ENCODE measurements at places on chromosomes 5 and 9.

GRCh38 chr9:106286249-106286648 is 576.7 kb upstream of the ZNF462 start:
- DNase-seq: no peak

GRCh38 chr5:2255915-2256690 is 373.4 kb upstream of the IRX4 start:
- no peak for DNase-seq

GRCh38 chr9:133303266-133304157 is 28.5 kb upstream of the ABO start:
- no peak for DNase-seq

DNA sequence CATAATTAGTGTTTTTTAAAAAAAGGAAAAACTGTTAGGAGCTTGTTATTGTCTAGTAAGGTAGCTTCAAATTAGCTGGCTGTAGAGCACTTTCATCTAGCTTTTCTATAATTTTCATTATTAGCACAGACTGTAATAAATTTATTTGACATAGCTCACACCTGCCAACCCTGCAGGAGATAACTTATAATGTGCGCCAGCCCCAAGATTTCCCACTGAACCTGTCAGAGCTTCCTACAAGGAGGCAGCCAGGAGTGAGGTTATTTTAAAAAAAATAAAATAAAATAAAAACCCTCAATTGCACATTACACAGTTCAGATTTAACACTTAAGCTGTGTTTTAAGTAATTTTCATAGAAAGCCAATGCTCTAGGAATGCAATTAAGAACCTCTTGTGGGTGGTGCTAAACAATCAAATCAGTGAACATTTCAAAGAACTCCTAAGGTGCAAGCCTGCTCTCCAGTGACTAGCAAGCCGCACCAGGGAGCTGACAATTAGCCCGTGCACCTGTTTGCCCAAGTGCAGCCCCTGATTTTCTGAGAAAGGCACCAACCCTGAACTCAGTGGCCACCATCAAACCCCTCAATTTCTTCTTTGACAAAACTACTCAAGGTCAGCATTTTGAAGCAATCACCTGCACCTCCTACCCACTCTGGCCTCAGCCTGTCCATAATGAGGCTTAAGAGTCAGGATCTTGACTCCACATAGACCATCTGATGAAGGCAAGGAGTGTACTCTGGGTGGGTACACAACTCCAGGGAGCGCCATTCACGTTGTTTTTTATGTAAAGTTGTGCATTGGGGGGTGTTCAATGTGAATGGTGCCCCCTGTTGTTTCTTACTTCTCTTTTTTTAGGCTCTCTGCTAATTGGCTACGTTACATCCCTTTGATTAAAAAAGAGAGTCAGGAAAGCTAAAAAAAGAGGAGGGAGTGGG is 385.3 kb upstream of the WWC1 start:
- no peak for DNase-seq

- DNase-seq: no peak
These were observed 50.7 kb downstream of the P4HA2 start for GRCh38 chr5:132176987-132177386.

GRCh38 chr9:135242049-135242396 is 154.6 kb downstream of the OLFM1 start:
- no peak for DNase-seq

GRCh38 chr5:135593141-135593540 is 14.3 kb upstream of the CXCL14 start:
- DNase-seq: no peak

- DNase-seq: no peak
These were observed 70.0 kb upstream of the PPP1R26 start for GRCh38 chr9:135409286-135410200.

DNA sequence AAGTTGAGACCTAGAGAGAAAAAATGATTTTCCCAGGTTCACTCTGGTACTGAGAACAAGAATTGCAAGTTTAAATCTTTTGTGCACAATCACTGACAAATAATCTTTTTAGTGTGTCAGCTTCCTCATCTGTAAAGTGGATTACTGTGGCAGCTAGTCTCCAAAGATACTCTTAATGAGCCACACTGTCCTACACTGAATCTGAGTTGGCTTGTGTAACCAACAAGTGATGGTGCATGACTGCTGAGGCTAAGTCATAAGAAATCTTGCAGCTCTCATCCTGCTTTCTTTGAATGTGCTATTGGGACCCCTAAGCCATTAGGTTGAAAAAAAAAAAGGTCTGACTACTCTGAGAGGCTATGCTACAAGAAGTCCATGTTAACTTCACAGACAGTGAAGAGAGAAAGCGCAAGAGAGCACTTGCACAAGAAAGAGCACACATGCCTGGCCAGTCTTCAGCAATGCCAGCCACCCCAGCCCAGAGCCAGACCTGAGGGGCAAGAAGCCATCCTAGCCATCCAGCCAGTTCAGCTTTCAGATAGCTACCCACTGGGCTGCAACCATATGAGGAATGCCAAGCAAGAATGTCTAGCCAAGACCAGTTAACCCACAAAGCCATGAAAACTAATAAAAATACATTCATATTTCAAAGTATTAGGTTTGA is 419.4 kb downstream of the RAB3C start:
- DNase-seq: no peak

DNA sequence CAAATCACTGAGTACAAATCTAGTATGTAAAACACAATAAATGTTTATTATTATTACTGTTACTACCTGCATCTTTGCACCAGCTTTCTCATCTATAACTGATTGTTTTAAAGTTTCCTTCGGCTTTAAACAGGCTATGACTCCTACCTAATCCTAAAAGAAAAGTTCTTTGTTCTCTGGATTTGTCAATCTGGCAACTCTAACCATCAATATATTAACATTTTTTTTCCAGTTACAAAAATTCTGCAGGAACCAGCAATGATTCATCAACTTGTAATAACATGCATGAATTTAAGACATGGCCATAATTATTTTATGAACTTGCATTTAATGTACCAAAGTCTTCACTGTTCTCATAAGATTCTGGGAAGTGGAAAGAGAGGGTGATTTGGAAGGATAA is 228.5 kb downstream of the PIK3R1 start:
- DNase-seq: no peak

DNA sequence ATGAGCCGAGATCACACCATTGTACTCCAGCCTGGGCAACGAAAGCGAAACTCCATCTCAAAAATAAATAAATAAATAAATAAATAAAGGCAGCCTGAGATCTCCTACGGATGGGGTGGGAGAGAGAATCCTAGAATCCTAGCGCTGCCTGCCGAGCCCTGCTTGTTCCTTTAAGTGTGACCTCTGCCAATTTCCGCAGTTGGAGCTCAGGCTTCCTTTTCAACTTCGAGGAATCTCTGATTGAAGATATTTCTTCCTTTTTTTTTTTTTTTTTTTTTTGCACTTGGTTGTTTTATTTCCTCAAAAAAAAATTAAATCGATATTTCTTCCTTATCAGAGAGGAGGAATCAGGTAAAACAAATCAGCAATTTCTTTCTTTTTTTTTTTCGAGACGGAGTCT is 27.3 kb upstream of the MATR3 start:
- no peak for DNase-seq

- no peak for DNase-seq
These were observed 4.4 kb upstream of the SMIM3 start for GRCh38 chr5:150774145-150774544.

DNA sequence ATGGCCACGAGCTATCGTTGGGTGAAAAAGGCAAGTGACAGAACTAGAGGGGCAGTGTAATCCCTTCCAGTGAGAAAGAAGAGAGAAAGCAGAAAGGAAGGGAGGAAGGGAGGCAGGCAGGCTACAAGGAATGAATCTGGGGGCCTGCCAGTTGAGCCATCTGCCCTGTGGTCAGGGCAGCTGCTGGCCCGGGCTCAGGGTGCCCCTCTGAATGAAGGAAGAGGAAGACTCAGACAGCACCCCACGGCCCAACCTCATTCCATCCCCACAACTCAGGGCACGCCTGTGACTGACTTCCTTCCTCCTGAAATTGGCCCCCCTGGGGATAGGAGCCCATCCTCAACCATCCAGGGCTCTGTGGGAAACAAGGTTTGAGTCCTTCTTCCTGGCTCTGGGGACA is 20.3 kb upstream of the FLT4 start:
- no peak for DNase-seq

DNA sequence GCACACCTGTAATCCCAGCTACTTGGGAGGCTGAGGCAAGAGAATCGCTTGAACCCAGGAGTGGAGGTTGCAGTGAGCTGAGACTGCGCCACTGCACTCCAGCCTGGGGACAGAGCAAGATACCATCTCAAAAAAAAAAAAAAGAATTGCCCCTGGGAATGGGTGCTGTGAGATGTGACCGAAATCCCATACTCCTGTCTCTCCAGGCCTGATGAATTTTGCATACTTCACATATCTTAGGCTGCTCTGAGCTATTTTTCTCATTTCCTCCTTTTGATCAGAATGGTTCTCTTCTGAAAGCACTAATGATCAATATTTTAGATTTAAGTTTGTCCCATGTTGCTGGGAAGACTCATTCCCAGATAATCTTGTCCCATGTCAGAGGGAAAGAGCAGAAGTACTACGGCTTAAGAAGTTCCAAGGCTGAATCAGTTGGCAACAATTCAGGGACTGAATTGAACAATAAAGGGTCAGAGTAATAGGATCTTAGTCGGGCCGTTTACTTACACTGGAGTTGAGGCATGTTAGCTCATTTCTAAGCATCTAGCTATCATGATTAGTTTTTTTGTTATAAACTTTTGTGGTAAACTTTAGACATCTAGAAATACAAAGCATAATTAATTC is 44.2 kb upstream of the TENT2 start:
- DNase-seq: no peak

- DNase-seq: no peak
These were observed 133.0 kb upstream of the STK32A start for GRCh38 chr5:147101659-147102369.

DNA sequence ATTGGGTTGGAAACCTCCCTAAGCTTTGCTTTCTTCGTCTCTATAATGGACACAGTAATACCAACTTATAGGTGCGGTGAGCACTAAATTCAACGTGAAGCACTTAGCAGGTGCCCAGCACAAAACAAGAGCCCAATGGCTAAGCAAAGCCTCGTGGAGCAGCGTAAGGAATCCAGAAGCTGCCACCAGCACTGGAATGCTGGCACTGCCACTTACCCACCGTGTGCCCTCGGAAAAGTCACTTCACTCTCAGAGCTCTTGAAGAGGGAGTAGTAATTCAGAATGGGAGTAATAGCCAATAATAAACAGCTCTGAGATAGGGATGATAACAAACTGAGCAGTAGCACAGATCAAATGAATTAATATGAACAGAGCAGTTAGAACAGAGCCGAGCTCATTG is 16.4 kb downstream of the DAP start:
- DNase-seq: no peak

- no peak for DNase-seq
These were observed 51.3 kb upstream of the RGMB start for GRCh38 chr5:98722188-98722587.

DNA sequence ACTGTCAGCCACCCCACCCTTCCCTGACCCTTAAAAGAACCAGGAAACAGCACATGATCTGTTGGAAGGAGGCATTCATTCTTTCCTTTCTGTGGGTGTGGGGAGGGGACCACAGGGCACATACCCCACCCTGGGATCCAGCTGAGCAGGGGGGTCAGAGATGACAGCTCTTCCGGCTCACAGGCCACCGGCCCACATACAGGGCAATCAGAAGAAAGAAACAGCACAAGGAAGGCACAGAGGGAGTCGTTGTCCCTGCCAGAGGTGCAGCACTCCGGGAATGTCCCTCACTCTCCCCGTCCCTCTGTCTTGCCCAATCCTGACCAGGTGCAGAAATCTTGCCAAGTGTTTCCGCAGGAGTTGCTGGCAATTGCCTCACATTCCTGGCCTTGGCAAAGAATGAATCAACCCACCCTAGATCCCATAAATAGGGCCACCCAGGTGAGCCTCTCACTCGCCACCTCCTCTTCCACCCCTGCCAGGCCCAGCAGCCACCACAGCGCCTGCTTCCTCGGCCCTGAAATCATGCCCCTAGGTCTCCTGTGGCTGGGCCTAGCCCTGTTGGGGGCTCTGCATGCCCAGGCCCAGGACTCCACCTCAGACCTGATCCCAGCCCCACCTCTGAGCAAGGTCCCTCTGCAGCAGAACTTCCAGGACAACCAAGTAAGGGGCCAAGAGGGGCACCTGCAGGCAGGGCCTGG is at the start of gene LCN2:
TSS of gene LCN2 (plus strand) at position 453 of the 701 bp plus-strand sequence. CDS start at position 526, 73 bp downstream.
- no peak for DNase-seq

GRCh38 chr9:78620303-78620702 is 323.4 kb downstream of the PSAT1 start:
- DNase-seq: no peak

DNA sequence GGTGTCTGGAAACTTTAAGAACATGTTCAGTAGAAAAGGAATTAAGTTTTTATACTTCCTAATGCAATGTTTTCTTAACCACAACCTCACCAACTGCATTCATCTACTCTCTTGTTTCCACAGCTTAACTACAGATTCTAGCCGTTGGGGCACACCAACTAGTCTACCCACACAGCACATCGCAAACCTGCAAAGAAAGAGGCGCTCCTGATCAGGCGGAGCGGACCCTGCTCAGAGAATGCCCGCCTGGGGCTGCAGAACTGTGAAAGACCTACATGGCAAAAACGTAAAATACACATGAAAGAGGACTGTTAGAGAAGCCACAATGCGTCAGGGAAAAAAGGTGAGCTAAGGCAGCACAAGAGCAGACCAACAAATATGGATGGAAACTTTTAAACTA is 75.4 kb upstream of the RAPGEF6 start:
- DNase-seq: no peak

DNA sequence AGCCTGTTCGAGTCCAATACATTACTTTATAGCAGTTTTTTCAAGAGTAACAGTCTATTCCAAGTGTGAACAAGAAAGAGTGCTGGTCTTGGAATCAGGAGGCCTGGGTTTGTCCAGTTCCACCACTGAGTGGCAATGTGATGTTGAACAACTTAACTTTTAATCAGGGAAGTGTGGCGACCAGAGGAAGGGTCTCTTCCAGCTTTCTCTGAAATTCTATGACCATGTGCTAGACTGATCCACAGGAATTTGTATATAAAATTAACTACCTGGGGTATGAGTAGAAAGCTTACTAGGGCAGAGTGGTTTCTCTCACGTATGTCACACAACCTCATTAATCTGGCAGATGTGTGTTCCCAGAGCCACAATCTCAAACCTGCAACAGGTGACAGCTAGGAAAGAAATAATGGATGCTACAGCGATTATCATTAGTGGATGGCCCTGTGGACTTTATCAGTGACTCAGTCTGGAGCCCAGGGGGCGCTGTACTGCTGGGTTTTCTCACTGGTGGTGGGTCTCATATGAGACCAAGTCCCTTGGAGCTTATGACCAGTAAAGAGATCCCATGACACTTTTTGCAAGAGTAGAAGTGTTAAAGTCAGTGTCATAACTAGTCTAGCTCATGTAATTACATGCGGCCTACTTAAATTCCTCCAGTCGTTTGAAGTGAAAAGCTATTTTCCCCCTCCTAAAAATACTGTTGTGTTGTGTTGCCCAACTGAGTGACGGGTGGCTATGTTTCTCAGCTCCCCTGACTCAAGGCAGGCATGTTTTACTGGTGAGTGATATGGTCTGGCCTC is 116.5 kb downstream of the GDNF start:
- no peak for DNase-seq

DNA sequence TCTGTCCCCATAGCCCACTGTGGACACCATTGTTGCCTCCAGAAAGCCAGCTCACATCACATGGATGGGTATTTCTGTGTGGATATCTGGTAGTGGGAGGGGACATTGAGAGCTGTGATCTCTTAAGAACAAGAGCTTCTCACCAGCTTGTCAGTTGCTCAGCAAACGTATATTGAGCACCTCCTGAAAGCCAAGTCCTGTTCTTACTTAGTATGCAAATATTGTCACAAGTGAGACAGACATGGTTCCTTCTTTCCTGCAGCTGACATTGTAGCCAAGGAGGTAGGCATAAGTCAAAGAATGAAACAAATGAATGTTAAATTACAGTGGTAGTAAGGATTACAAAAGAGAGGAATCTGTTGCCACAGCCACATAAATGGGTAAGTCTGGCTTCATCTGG is 3.8 kb downstream of the TCOF1 start:
- no peak for DNase-seq
